ENCODE measurements at places on chromosomes 2 and 18.

DNA sequence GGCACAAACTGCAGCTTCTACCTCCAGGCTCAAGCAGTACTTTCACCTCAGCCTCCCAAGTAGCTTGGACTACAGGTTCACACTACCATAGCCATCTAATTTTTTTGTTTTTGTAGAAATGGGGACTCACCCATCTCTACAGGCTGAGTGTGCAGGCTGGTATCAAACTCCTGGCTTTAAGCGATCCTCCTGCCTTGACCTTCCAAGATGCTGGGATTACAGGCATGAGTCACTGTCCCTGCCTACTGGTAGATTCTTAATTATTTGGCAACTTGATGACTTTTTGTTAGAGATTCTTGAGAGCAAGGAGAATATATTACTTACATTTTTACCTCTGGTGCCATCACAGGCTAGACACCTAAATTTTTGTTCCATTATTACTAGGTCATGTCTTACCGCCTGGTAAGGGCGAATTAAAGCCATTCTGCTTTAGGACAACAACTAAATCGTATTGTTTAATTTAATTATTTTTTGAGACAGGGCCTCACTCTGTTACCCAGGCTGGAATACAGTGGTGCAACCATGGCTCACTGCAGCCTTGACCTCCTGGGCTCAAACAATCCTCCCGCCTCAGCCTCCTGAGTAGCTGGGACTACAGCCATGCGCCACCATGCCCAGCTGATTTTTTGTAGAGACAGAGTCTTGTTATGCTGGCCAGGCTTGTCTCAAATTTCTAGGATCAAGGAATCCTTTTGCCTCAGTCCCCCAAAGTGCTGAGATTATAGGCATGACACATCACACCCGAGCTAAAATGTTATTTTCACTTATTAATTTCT lies 15.7 kb downstream of the DYNC1I2 start:
- no peak for DNase-seq

DNA sequence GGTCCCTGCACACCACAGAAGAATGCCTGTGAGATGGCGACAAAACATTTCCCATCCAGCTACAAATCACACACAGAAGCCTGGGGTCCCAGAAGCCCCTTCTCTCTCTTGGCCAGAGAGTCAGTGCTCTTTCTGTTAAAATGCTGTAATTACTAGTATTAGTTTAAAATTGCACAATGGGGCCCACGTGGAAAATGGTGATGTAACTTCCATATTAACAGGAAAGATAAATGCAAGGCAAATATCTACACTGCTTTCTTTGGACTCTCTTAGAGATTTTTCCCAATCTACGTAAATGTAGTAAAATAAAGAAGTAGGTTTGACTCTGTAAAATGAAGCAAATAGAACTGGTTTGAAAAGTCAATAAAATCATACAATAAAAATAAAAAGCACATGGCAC lies 113.9 kb upstream of the TFCP2L1 start:
- no peak for DNase-seq

GRCh38 chr2:8241317-8241716 lies 440.5 kb upstream of the ID2 start:
- no peak for DNase-seq

GRCh38 chr2:78260861-78261260 lies 738.7 kb upstream of the LRRTM4 start:
- DNase-seq: no peak

DNA sequence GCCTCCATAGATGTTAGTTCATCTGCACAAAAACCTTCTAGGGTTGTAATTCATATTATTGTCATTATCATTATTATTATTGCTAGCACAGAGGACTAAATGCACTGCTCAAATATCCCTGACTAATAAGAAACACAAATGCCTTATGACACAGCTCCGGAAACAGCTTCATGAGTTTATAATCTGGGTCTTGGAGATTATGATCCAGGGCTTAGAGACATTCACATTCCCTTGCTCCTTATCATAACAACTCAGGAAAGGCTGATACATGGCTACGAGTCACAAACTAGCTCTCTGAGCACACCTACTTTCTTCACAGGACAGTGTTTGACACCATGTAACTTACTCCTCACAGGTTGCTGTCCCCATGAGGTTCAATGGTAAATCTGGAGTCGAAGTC lies 102.2 kb upstream of the TTC39C start:
- no peak for DNase-seq

All from activated T-helper 1 cell treated with Interleukin-2 at 50 U/mL for 16 hours (primary cell).